ENCODE measurements at places on chromosomes 3 and 15.

- DNase-seq = no peak
Measured at GRCh38 chr3:65070968-65071367, 383.2 kb upstream of the ADAMTS9 start.

- no peak for DNase-seq
Measured at GRCh38 chr3:33035596-33035995, 61.4 kb downstream of the GLB1 start.

DNA sequence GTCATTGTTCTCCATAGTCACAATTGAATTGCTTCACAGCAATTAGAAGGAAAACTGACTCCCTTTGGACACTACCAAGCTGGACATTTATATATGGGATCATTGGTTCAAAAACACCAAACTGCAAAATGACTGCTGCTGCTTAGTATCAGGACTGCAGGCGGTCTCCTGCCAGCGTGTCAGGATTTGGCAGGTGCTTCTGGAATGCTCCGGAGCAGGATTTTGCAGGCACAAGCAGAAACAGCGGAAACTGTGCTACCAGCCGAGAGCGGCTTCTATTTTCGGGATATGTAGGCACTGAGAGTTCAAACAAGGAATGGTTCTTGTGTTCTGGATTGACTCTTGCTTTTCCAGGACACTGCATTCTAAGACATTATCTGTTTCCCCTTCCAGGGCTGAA lies 95.5 kb downstream of the SSR3 start:
- no peak for DNase-seq

DNA sequence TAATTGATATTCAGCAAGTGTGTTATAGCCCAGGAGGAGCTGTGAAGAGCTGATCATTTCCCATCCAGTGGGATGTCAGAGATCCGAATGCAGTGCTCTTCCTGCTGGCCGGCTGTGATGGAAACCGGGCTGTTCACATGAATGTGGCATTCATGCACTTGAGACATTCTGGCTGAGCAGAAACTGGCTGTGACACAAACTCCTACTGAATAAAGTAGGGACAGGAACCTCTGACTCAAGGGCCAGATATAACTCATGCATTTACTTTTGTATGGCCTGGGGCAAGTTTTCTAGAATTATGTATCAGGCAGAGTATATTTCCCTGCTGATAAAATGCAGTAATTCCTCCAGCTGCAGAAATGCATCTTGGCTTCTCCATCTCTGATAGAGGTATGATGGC lies 83.4 kb upstream of the FAM3D start:
- DNase-seq = no peak

DNA sequence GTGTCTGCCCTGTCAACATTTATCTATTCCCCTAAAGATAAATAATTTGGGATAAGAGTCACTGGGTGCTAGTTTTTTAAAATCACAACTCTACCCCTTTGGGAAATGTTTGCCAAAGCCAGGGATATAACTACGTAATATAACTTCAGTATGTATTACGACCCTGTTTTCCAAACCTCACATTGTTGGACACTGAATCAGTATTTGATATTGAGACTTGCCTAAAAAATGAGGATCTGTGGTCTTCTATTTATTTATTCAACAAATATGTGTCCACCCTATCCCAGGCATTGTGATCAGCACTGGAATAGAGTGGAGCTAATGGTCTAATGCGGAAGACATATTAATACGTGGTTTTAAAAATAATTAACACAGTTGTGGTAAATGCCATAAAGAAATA lies 4.5 kb upstream of the MGA start:
- no peak for DNase-seq

DNA sequence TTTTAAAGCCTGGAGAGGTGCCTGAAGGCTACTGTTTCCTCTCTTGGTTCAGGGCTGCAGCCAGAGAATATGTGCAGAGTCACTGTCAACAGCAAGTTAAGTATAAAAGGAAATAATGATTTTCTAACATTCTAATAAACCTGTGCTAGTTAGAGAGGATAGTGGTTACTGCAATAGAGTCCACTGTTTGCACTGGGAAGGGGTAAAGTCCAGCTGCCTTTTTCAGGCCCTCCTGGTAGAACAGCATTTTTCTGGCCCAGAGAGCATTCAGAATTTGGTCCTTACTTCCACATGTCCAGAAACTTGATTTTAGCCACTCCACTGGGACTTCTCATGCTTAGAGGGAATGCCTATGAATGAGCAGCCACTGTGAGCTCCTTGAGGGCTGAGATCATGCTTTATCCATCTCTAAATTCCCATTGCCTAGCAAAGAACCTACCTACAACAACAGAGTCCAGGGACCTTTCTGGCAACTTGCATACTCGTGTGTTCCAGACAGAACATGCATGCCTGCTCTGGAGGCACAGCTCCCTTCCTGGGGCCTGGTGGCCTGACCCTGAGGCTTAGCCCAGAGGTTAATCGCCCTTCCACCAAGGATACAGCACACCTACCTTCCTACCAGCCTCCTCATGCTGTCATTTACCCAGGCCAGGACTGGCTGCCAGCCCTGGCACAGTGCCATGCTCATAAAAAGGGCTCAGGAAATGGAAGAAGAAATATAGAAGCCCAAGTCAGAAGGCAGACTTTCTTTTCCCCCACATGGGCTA lies 50.3 kb upstream of the ATP13A3 start:
- no peak for DNase-seq

DNA sequence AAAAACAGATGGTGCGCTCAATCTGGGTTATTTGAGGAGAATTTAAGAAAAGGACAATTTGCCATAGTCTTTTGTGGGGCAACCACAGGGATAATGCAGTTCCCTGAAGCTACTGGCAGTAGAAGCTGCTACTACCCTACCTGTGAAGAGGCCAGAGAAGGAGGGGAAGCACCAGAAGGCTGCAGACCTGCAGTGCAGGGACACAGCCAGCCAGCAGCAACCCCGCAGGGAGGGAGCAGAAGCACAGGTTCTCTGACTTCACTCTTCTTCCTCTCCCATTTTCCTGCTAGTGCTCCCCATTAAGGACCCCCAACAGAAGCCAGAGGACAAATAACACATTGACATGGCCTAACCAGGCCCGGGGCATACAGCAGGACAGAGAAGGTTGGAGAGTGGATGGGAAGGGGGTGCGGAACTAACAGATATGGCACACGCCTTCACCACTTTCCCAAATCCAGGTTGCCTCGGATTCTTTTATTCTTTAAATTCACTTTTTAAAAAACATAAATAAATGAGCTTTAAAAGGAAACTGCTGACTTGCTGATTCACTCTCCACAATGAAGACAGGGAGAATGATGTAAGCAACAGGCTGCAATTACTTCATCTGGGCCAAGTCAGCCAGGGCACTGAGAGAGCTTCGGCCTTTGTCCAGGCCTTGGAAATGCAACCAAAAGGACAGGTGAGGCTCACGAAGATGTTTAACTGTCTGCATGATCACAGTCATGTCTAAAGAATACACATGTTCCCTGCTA lies 30.1 kb downstream of the POPDC2 start:
- DNase-seq = no peak

GRCh38 chr15:79341396-79341795 lies 30.5 kb downstream of the TMED3 start:
- DNase-seq = no peak

DNA sequence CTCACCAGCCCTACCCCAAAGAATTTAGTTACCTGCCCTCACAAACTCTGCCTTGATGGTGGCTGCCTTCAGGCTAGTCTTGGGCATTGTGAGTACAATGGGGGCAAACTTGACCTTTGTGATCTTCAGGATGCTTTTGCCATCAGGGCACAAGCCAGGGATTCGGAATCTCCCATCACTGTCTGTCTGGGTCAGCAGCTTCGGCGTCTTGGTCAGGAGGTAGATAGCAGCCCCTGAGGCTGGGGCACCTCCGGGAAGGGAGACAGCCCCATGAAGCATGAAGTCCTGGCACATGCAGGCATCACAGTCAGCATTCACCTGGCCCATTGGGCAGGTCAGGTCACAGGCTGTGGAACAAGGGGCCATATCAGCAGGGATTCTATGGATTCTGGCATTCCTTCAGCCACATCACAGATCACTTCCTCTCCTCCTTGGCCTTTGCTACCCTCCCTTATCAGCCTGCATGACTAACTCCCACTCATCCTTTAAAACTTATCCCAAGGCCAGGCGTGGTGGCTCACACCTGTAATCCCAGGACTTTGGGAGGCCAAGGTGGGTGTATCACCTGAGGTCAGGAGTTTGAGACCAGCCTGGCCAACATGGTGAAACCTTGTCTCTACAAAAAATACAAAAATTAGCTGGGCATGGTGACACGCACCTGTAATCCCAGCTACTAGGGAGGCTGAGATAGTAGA lies 6.9 kb downstream of the CILP start:
- DNase-seq = no peak

- DNase-seq = no peak
Measured at GRCh38 chr3:30075514-30075913, 530.9 kb upstream of the TGFBR2 start.

Data from activated T-cell treated with anti-CD3 and anti-CD28 coated beads for 4 hours (primary cell).